ENCODE measurements at places on chromosomes 5 and 9.

- no peak for DNase-seq
These were observed 4.1 kb downstream of the SNCB start for GRCh38 chr5:176625966-176626875.

GRCh38 chr5:156277290-156277689, 49.7 kb upstream of the SGCD start:
- DNase-seq: no peak

DNA sequence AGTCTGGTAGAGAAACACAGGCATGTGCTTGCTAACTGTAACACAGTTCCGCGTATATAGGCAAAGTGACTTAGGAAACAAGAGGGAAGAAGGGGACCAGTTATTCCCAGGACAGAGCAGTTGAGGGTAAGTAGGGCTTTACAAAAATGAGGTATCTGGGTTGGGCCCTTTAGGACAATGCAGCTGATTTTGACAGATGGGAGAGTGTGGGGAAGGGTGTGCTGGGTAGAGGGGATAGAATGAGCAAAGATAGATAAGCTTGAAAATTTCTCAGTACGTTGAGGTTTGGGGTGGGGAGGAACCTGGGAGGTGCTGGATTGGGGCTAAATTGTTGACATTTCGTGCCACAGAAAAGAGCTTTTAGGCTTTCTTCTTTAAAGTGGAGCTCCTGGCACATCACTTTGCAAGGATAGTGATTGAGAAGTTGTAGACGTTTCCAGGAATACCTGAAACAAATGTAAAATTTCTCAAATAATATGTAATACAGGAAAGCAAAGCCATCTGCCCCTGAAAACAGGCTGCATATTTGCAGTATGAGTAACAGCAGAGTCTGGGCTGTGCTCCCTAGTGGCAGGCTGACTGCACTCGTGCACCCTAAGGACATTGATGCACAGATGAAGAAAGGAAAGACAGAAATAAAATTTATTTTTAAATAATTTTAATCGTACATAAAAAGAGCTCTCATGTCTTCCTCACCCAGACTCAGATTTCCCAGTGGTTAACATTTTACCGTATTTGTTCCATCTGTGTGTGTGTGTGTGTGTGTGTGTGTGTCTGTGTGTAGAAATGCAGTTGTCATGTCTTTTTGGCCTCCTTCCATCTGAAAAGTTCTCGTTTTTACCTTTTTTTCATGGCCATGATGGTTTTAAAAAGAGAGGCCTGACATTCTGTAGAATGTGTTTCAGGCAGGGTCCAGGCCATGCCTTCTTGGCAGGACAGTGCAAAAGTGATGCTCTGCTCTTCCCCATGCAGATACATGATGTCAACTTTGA, 144.9 kb upstream of the DMRT1 start:
- peak; percentile 83 for DNase-seq

GRCh38 chr5:15009420-15009819, 137.8 kb upstream of the ANKH start:
- DNase-seq: peak; percentile 85

DNA sequence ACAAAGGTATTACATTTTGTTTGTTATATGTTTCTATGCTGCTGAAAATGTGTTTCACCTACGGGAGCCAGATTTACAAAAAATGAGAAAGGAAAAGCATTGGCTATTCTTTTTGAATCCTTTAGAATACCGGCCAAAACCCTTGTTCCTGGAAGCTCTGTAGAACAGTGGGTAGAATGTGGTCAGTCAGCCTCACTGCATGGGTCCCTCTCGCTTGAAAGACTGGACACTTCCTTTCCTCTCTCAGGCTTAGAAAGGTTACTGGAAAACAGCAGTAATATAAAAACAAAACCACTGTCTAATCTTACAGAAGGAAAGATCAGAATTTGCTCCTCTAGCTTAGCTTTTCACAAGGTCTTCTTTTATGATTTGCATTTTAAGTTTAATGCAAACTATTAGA, 45.1 kb downstream of the OSTF1 start:
- DNase-seq: peak; percentile 63

DNA sequence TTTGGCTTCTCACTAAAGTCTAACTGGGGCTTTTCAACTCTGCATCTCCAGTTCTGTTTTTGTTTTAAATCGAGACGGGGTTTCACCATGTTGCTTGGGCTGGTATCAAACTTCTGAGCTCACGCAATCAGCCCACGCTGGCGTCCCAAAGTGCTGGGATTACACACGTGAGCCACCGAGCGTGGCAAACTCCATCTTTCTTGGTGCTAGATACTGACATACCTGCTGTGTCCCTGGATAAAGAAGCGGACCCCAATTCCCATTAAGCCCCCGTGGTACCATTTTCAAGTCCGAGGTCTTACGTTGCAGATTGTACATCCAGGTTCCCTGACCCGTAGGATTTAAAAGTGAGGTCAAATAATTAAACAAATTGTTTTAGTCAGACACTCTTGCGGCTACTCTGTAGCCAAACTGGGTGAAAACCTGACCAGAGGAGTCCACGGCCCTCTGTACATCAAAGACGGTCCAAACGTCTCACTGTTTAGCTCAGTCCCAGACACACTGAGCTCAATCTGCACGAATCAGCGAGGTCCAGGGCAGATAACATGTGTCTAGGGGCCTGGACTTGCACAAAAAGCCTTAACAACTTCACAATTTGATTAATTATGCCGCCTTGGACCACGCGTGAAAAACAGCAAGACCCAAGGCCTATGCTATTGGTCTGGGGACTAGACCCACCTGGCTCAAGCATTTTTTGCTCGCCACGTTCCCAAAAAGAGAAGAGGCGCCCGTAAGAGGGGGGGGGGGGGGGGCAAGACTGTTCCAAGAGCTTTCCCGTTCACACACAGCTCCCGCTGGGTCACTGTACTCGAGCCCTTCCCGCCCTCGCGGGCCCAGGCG, 727 bp upstream of the DNAJA1 start:
- peak; percentile 51 for DNase-seq

- DNase-seq: peak; percentile 73
These were observed 294.7 kb downstream of the CHSY3 start for GRCh38 chr5:130198927-130199326.

- DNase-seq: no peak
These were observed 28.1 kb downstream of the RIGI start for GRCh38 chr9:32497921-32498320.

GRCh38 chr5:125140855-125141254, 394.4 kb upstream of the ZNF608 start:
- DNase-seq: peak; percentile 81

Measured in choroid plexus epithelial cell (primary cell).